Vein endothelial cell (primary cell): ENCODE measurements at places on chromosomes 4 and X. TPM values are rescaled to one million over a fixed set of nuclear protein-coding genes. Genes with fewer than 3 reads are reported as not detected.

Gene MAGEA6
- not detected in 2 replicates for total RNA-seq

Gene SPANXB1
- total RNA-seq: not detected in 2 replicates

Gene GLA
- total RNA-seq: 24.8 and 30.4 TPM in 2 replicates

Gene WAS
- total RNA-seq: 0.33 TPM in 1 of 2 replicates, not detected in the other

Gene CPLX1
- total RNA-seq: 0.10 and 0.33 TPM in 2 replicates

Gene SPANXA1
- total RNA-seq: not detected in 2 replicates

Gene C4orf36
- 0.33 and 0.57 TPM in 2 replicates for total RNA-seq

Gene FOXR2
- not detected in 2 replicates for total RNA-seq

Gene ASB12
- not detected in 2 replicates for total RNA-seq

Gene TLR10
- not detected in 2 replicates for total RNA-seq
